ENCODE measurements at places on chromosomes 4 and X.
A peak's percentile ranks its signal among the peaks of the same experiment; 100 is the strongest.

DNA sequence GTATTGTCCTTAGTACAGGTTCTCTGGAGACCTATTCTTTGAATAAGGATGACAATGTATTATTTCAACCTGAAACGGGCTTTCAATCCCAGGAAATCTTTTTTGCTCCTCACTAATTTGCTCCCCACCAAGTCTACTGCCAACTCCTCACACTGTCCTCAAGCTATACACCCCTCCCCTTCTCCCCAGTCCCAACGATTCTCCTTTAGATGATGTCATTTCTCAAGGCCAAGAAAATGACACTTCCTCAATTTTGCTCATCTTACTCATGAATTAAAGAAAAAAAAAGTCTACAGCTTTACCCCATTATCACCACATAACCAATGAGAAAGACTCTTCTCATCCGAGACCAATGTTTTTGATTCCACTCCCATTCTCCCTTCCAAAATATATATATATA, 20.6 kb downstream of the AP1S2 start:
- no peak for DNase-seq

DNA sequence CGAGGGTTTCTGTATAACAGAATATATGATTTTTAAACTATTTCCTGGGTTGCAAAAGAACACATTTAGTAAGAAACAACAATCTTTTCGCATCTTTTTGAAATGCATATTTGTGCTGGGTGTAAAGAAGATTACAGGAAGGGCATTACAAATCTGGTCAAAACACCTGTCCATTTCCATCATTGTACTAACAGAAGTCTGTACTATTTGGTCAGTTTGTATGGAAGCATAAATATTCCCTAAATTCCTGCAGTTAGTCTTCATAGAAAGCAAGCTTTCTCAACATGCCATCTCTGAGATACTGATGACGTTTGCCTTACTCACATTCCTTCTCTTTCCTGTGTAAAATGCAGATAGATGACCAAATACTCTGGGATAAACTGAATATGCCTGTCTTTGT, 203.3 kb downstream of the NWD2 start:
- DNase-seq: no peak

- no peak for DNase-seq
Measured at GRCh38 chr4:4593596-4594284, 51.9 kb upstream of the STX18 start.

- DNase-seq: peak; percentile 86
Measured at GRCh38 chr4:96164814-96165351, 325.0 kb downstream of the PDHA2 start.

- no peak for DNase-seq
Measured at GRCh38 chr4:122930862-122931261, 8.5 kb upstream of the NUDT6 start.

Data from osteoblast (primary cell).